ENCODE measurements at places on chromosomes 13 and 19.

- DNase-seq: no peak
Measured at GRCh38 chr13:78867655-78868054, 208.7 kb upstream of the OBI1 start.

- DNase-seq: no peak
Measured at GRCh38 chr19:8392017-8392591, 1.9 kb downstream of the RAB11B start.

DNA sequence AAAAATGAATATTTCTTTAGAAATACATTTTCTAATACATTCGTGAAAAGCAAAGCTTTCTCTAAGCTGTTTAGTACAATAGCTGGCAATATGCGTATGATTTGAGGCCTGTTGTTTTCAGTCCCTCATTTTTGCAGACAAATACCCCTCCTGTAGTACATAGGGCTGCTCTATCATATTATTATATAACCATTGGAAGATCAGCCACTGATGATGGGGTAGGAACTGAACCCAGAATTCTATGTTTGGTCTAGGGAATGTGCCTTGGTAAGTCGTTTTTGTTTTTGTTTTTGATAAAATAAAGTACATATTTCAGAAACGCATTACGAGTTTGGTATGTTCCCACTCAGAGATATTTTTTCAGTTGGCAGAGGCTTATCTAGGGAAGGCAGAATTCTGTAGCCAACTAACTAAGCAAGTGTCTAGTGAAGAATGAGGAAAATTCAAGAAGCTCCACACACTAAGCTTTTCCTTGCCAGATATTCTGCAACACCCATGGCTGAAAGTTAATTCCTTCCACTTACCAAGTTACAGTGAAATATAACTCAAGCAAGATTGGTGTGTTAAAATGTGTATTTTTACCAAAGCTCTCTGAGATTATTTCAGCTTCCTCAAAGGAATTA, 656.9 kb upstream of the MIR17HG start:
- DNase-seq: no peak

DNA sequence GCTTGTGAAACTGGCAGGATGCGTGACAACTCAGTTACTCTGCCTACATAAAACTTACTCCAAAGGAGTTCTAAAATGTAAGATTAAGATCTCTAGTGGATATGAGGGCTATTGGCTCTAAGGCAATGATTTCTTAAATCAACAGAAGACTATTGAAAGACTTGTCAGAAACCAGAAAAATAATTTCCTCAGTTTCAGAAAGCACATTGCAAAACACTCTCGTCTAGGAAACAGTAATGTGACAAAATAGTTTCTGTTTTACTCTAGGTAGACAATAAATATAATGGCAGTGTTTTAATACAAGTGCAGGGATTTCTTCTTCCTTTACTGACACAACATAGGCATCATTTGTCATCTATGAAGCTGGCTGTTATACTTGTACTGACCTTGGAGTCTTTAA, 230.1 kb downstream of the KCTD12 start:
- no peak for DNase-seq

DNA sequence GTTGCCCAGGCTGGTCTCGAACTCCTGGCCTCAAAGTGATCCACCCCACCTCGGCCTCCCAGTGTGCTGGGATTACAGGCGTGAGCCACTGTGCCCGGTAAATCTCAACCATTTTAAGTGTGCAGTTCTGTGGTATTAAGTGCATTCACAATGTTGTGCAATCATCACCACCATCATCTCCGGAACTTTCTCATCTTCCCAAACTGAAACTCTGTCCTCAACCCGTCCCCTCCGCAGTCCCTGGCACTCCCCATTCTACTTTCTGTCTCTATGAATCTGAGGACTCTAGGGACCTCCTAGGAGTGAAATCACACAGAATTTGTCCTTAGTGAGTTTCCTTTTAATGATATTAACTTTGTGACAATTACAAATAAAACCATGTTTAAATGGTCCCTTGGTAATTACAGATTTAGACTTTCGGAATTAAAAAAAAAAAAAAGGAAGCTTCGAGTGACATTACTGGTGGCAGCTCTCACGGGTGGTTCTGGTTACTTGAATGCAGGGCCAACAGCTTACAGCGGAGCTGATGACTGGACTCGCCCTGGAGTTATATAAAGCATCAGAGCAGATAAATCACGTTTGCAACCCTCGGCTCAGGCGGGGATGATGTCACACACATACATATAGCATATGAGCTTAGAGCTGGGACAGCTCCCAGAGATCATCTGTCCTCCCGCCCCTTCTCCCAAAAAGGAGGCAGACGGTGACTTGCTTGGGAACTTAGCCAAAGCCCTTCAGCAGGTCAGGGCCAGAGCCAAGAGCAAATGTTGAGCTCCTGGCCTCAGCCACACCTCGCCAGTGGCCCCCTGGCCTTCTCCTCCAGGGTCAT, 89.8 kb downstream of the ZNF557 start:
- DNase-seq: peak; percentile 37

DNA sequence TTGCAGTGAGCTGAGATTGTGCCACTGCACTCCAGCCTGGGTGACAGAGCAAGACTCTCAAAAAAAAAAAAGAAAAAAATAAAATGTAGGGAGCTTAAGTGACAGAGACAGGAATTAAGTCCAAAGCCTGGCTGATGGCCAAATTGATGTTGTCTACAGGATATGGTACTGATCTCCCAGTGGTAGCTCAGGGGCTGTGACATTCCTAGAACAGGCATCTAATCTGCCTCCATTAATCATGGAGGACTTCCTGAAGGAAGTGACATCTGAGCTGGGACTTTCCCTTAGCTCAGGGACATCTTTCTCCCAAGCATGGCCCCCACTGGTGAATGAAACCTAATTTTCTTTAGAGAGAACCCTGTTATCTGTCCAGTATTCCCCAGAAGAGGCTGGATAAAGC, 11.4 kb upstream of the EDDM13 start:
- no peak for DNase-seq

DNA sequence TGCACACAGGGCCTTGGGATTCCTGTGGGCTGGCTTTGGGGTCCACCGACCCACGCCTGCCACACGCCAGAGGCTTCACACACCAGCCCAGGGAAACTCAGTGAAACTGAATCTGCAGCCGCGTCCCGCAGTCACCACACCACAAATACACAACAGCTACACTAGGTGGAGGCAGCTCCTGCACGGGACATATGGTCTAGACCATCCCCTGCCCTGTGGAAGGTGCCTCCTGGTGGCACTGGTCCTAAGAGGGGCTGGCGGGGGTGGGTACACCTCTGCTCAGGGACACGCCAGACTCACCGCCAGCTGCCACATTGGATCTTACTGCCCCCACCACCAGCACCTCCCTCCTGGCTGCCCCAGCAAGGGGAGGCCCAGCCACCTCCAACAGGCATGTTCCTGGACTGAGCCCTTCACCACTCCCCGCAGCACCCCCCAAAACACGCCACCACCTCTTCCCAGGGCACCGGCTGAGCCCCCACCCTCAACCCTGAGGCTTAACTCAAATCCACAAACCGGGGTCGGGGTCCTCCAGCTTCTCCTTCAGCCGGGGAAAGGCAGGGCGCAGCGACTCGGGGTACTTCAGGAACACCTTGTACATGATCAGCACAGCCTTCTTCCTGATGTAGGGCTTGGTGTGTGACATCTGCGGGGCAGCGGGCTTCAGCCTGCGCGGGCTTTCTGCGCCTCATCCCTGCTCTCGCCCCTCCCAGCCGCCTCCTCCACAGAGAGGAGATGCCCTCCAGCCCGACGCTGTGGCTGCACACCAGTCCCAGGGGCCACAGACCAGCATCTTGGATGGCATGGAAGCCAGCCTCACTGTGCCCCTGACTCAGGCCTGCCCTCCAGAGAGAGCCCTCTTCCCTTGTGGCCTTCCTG, 21.2 kb downstream of the AP3D1 start:
- DNase-seq: no peak

DNA sequence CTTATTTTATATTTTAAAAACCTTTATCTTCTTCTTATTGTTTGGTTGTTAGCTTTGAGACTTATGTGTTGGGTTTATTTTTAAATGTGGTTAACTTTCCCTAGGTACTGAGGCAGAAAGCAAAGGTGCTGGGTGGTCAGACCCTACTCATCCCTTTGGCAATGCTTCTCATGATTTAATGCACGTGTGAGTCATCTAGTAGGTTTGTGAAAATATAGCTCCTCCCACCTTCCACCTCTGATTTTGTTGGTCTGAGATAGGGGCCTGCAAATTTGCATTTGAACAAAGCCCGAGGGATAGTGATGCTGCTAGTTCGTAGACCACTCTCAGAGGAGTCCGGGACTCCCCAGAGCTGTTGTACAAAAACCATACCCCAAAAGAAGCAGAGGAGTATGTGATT, 771.3 kb upstream of the ARGLU1 start:
- no peak for DNase-seq

DNA sequence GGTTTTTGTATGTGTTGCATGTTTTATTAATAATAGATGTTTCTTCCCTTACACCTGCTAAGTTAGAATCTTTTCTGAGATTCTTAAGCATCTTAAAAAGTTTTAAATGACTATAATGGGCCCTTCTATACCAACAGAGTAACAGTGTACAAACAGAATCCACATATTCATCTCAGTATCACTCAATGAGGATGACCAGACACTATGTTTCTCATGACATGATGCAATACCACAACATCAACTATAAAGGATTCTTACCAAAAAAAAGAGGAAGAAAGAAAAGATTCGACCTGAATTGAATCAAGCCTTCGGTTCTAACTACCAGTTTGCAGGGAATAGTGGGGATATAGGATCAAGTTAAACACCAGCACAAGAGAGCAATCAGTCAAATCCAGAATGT, 56.5 kb downstream of the INTS6 start:
- DNase-seq: no peak

- no peak for DNase-seq
Measured at GRCh38 chr19:51501594-51502263, at the start of gene SIGLEC12. Gene SIGLEC12 (minus strand): TSS chr19:51501800. CDS start chr19:51501733, 67 bp downstream.

DNA sequence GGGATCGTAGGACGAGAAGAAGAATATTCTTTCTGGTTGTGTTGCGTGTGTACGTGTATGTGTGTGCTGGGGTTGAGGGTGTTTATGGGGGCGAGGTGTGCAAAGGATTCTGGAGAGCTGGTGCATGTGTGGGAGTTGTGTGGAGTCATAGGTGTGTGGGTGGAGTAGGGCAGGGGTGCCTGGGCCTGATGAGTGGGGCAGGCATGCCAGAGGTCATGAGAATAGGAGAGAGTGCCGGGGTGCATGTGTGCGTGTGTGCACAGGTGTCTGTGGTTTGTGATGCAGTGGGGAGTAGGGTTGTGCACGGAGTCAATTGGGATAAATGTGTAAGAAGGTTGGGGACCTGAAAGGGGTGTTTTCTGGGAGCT, 649 bp downstream of the TMEM91 start:
- DNase-seq: no peak

GRCh38 chr13:71730267-71730666, 136.7 kb downstream of the DACH1 start:
- no peak for DNase-seq

Data from NCI-H446 (cell line).